Fibroblast of skin of right biceps (primary cell): ENCODE measurements at places on chromosomes 3 and 15.

GRCh38 chr3:47791193-47791855 lies 9.6 kb upstream of the SMARCC1 start:
- DNase-seq, result no peak

DNA sequence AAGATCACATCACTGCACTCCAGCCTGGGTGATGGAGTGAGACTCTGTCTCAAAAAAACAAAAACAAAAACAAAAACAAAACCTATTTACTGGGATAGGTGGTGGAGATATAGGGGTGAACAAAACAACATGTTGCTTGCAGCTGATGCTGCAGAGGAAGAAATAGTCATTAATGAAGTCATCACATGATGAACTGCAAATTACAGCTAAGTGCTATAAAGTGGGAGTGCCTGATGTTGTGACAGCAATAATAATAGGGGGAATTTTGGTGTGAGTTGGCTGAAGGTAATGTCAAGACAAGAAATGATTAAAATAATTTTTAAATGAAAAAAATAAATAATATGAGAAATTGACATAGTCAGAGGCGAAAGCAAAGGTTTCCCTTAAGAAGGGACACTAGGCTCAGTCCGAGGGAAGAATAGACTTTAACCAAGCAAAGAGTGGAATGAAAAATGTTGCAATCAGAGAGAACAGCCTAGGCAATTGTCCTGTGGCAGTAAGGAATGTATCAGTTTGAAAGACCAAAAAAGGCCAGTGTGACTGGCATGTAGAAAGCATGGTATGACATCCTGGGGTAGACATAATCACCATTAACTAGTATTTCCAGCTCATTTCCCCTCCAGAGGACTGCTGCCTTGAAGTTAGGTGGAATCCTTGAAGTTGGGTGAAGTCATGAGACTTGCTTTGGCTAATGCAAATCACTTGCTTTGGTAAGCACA lies 14.7 kb upstream of the PIK3CB start:
- DNase-seq, result no peak

- DNase-seq, result no peak
Observed at GRCh38 chr15:29997499-29997898, 85.3 kb upstream of the GOLGA8J start.

- DNase-seq, result peak; percentile 17
Observed at GRCh38 chr3:25306066-25306465, 122.0 kb upstream of the RARB start.

DNA sequence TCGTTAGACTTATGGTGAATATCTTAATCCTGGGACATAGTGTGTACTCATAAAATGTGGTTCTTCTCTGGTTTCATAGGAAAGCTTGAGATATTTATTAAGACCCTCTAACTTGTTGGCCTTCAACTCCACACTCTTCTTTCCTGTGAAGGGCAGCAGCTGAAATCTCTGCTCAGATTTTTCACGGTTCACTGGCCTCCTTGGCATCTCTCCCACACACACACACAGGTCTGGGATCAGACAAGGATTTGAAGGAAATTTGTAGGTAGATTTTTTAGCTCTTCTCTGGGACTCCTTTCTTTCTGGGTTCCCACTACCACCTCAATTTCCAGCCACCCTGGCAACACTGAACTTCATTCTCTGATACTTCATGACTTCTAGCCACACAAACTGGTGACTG lies 70.2 kb downstream of the MYRIP start:
- no peak for DNase-seq

- no peak for DNase-seq
Observed at GRCh38 chr15:74725845-74726773, 781 bp upstream of the CYP1A1 start.

GRCh38 chr15:63982381-63982854 lies 63.9 kb downstream of the DAPK2 start:
- no peak for DNase-seq

DNA sequence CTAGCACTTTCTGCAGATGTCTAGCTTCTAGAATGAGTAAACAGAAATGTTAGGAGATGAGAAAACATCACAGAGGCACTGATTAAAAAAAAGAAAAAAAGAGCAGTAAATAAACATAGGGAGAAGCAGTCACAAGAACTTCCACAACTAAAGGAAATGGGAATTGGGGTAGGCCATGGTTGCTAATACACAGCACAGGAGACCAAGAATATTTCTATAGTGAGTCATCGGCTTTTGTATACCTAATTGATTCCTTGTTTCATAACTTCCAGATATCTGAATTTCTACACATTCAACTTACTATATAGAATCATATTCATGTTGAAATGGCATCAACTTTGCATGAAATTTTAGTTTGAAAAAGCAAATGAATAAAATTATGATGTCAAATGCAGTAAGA lies 47.3 kb upstream of the TCF12 start:
- DNase-seq, result peak; percentile 89

DNA sequence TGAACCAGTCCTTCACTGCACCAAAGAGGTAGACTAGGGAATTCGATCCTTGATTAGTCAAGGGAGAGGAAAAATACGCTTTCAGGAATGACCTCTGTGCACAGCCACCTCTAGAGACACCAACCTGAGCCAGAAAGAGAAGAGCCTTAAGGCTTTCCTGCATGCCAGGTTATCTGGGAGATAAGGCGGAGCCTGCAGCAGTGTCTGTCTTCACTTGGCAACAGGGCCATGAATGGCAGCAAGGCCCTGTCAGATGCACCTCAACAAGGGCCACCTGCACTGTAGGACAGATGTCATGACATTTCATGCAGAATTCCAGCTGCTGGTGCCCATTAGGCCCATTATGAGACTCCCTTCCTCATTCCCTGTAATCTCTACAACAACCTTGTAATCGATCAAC lies 88.1 kb downstream of the MEX3B start:
- no peak for DNase-seq

DNA sequence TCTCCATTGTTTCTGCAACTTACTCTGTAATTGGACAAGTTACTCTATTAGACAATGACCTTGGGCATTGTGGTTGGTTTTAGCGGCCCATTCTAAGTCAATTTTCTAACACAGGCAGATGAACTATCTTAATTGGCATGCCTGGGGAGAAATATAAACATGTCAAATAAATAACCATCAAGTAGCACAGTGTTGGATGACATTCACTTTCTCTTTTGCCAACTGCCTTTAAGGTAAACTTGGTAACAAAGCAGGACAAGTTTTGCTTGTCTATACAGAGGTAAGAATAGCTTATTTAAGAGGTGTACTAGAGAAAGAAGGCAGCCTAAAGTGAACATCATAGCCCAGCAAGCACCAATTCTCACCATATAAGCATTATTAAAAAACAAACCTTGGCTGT lies 599.6 kb downstream of the GBE1 start:
- no peak for DNase-seq

DNA sequence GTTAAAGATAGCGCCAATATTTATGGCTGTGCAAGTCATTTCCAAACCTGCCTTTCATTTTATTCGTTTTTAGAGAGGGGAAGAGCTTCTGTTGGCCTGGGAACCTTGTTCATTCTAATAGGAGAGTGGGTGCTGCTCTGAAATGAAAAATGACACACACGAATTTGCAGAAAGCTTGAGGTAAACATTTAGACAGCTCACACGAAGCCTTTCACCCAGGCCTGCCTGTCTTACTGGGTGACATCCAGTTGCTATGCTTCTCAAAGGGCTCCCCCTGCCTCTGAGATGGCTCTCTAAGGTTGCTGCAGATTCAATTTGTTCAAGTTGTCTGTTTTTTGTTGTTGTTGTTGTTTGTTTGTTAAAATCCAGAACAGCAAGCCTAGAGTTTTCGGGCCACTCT lies 18.2 kb downstream of the PEX5L start:
- DNase-seq, result no peak

- peak; percentile 88 for DNase-seq
Observed at GRCh38 chr3:66423791-66424190, 77.0 kb downstream of the LRIG1 start.

- DNase-seq, result no peak
Observed at GRCh38 chr3:141933421-141934300, 57.2 kb downstream of the ATP1B3 start.

- DNase-seq, result no peak
Observed at GRCh38 chr15:58016581-58017175, 48.8 kb downstream of the ALDH1A2 start.

GRCh38 chr3:40181182-40181581 lies 128.3 kb upstream of the EIF1B start:
- no peak for DNase-seq

- DNase-seq, result no peak
Observed at GRCh38 chr15:80533790-80534333, 129.7 kb downstream of the ARNT2 start.

DNA sequence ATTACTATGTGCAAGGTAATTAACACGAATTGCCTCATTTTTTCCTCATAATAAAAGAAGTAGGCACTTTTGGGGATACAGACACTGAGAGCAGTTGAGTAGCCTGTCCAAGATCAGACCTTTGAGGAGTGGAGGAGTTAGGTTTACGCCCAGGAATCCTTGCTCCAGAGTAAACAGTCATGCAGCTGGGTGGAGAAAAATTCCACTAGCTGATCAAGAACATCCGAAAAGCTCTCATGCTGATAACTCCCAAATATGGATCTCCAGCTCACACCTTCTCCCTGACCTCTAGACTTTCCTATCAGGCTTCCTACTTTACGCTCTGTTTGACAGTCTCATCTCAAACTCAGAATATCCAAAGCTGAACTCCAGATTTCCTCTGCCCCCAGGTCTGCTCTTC lies 53.3 kb downstream of the ST6GAL1 start:
- no peak for DNase-seq

DNA sequence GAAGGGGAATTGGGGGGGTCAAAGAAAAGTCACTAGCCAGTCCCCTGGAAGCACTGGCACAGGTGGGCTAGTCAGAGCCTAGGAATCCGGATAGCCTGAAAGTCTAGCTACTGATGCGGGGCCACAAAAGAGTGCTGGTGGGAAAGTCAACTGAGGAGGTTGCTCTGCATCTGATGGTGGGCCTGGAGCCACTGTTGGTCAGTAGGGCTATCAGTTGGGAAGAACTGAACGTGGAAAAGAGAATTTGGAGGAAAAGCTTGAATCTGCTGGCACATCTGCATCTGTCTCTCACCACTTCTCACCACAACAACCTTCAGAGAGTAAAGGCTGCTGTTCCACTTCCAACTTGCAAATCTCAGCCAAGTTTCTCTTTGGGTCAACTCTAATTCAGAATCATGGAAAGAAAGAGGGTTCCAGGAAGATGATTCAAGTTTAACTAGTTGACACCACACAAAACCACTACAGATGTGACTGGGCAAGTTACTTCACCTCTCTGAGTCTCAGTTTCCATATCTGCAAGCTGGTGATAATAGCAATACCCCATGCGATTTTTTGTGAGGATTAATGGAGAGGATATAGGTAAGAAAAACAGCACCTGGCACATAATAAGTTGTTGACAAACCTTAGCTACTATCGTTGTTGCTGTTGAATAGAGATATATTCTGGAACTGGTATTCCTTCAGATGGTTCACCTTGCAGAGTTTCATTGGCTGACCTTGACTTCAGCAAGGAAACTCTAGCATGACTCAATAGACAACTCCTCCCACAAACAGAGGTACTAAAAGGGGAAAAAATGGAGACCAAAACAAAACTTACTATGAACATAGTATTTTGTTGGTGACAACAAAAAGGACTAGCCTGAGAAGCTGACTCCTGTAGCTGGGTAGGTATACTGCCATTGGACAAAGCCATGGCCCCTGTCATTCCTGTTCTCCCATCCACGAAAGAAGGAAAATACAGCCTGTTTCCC lies 280.2 kb upstream of the STT3B start:
- DNase-seq, result no peak
